ENCODE measurements at places on chromosomes 6 and 20.

DNA sequence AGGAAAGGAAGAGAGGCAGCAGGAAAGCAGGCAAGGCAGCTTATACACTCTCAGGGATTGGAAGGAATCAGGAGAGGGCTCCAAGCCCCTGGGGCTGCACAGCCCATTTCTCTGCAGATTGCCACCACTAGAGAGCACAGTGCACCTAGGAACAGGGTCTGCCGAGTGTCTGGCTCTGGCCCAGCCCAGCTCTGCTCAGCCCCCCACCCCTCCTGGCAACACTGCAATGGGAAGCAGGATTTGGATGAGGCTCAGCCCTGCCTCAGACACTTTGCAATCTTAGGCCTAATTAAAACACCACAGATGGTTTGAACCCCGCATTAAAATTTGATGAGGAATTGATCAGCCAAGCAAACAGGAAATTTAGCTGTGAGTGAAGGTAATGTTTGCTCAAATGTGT is 252.7 kb downstream of the DHX35 start:
- DNase-seq: no peak

DNA sequence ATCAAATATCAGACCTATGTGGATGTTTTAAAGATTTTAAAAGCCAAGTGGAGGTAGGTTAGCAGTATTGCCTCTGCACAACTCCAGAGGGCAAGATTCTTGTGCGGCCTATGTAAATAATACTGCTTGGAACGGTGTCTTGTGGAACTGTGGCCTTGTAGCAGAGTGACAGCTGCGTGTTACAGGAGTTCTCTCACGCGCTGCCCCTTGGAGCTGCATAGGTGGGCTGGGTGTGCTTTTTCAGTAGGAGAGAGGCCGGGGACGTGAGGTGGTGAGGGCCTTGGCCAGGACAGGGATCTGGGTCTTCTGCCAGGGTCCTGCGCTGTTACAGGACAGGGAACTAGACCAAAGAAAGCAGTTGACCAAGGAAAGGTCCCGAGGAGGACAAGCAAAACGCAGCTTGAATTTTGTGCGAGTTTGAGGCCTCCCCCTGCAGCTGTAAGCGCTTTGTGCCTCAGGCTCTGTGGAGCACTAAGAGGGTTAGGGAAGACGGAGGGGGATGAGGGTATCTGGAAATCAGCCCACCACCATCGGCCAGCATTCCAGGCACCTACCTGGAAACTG is 1.5 kb downstream of the TMEM181 start:
- DNase-seq: no peak

DNA sequence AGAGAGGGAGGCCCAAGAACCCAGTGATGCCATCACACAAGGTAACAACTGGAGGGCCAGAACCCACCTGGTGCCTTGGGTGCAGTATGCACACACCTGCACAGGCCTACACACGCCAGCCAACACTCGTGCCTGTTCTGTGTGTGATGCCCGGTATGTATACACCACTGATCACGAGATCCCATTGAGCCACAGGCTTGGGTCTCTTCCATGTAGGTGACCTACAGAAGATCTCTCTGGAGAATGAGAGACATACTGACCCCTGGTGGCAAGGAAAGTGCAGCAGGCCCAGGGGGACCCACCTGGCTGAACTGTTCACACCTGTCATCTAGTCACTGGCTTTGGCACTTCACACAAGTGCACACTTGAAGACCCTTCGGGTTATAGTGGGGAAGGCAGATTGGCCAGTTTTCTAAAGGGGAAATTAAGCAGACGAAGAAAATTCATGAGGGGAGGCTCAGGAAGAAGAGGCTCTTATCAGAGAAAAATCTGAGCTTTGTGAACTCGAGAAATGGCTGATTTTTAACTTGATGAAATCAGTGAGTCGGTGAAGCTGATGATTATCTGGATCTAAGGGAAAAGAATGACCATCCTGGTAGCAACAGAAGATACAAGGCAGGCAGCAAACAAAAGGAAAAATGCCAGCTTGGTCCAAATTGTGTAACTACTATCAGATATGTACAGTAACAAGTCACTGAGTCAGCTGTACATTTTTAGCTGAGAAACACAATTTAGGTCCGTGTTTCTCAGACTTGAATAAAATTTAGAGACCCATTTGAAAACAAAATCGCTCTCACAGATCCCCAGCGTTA is 69.1 kb upstream of the PBOV1 start:
- DNase-seq: no peak

- DNase-seq: no peak
Observed at GRCh38 chr20:37309936-37310590, 20.6 kb downstream of the MANBAL start.

DNA sequence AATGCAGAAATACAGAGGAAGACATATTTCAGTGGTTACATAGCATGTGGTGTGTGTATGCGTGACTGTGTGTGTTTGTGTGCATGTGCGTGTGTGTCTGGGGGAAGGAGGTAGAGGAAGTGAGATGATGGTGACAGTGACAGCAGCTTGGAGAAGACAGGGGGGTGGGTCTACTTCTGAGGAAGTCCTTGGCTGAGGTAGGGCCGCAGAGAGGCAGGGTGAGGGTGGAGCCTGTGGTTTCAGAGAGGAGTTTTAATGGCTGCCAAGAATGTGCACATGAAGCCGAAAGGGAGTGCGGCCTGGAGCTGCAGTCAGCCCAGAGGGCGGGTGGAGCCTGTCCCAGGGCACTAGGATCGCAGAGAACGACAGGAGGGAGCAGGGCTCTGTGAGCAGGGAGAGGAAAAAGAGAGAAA is 22.7 kb upstream of the RNF24 start:
- DNase-seq: peak; percentile 58

GRCh38 chr6:35687658-35688604 is 784 bp downstream of the FKBP5 start:
- peak; percentile 29 for DNase-seq
